ENCODE measurements at places on chromosomes 2 and 18.

- DNase-seq, result no peak
Observed at GRCh38 chr2:128433911-128434550, 115.4 kb upstream of the HS6ST1 start.

DNA sequence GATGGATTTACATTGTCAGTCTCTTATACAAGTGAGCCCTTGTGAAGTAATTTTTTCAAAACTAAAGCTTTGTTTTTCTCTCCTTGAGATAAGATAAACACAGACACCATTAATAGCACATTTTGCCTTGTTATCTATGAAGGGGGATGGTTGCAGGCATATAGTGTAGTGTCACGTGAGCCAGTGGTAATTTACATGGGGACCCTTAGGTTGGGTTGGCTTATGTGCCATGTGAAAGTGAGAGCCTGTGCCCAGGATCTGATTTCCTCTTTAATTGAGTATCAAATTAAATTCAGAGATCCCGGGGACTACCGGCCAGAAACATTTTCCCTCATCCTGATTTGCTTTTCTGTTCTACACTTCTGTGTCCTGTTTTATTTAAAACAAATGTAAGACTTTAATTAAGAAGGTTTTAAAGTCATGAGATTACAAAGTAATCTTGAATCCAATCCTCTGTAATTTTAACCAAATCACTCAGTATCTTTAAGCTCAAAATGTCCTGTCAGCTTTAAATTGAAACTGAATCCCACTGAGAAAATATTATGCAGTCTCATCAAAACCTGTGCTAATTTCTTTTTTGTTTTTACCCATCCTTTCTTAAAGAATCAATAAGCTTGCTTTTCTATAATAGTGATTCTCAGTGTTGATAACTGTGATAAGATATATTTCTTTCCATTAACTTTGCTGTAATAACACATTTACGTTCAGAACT is 63.8 kb downstream of the PTPRM start:
- no peak for DNase-seq

DNA sequence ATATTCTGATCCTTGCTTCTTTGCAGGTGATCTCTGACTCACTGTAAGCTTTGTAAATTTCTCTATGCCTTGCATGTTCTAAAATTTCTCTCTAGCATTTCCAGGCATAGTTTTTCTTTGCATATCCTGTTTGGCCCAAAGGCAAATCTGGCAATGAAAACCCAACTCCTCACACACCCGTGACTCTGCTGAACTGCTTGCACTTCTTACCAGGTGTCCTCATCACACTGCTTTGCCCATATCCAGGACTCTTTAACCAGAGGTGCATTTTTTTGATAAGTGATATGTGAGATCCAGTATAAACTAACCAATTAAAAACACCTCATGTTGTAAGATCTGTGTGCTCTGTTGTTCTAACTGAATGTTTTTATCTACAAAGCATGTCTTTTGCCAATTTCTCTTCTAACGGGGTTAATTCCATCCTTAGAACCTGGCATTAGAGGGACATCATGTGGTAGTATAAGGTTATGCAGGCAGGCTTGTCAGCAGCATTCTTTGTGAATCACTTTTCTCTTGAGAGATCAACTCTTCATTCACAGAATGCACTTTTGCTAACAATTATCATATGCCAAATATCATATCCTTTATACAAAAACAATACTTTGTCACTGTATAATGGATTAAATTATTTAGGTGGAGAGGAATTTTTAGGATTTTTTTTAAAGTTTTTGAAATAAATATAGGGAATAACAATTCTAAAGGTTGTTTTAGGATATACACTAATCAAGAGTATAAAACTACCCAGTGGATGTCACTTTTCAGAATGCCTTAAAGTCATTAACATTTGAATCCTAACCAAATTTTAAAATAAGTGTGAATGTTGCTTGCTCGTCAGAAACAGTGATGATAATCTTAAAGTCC is 20.8 kb upstream of the TMX3 start:
- DNase-seq, result peak; percentile 81

- DNase-seq, result no peak
Observed at GRCh38 chr2:33526921-33527320, 50.5 kb downstream of the RASGRP3 start.

DNA sequence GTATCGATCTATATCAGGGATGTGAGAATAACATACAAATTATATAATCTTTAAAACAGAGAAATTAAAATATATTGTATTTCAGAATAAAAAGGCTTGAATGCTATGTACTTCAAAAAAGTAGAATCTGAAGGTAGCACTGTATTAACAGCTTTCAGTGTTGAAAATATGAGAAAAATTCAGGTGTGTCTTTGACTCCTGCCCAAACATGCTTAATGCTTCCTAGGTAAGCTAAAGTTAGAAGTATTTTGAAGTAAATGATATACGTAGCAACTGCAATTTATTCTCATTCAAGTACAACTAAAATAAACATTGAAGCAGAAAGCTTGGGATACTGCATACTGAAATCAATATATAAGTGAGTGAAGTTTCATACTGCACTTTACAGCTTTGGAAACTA is 1082.0 kb upstream of the ACVR2A start:
- no peak for DNase-seq

DNA sequence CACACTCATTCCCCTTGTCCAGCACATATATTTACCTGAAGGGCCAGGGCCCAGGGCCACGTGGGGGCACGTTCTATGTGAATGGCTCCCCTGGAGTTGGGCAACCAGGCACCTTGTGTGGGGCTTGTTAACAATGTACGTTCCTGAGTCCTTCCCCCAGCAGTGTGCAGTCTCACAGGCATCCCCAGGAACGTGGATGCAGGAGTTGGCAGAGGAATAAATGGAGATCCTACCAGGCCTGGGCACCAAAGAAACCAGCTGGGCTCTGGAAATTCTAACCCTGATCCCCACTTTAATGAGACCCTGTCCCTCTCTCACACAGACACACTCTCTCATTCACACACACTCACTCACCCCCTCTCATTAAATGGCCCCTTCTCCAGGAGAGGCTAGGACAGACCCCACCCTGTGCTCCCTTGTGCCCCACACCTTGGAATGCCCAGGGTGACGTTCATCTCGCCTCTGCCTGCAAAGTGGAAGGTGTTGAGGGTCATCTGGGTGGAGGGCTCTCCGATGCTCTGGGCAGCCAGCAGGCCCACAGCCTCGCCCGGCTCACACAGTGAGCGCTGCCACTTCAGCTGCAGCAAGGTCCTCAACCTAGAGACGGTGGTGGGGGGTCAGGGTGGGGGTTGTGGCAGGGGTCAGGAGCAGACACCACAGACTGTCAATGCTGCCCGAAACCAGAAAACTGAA is 65.6 kb downstream of the POLR1A start:
- DNase-seq, result no peak

GRCh38 chr2:177010861-177011260 is 201.7 kb upstream of the HNRNPA3 start:
- no peak for DNase-seq

DNA sequence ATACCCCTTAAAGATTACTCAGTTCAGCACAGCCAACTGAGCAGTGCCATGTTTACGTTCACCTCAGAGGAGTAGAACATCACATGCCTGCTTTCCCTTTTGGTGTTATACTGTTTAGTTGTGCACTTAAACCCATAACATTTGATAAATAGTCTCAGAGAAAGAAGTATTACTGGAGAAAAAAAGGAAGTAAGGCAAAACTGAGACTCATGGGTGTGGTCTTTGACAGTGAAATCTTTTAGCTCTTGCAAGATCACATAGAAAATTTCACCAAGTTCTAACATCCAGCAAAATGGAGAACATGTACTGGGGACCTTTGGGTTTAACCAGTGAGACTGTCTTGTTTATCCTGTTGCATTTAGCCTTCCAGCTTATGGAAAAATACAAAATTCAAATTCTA is 5.6 kb downstream of the TANK start:
- peak; percentile 23 for DNase-seq

DNA sequence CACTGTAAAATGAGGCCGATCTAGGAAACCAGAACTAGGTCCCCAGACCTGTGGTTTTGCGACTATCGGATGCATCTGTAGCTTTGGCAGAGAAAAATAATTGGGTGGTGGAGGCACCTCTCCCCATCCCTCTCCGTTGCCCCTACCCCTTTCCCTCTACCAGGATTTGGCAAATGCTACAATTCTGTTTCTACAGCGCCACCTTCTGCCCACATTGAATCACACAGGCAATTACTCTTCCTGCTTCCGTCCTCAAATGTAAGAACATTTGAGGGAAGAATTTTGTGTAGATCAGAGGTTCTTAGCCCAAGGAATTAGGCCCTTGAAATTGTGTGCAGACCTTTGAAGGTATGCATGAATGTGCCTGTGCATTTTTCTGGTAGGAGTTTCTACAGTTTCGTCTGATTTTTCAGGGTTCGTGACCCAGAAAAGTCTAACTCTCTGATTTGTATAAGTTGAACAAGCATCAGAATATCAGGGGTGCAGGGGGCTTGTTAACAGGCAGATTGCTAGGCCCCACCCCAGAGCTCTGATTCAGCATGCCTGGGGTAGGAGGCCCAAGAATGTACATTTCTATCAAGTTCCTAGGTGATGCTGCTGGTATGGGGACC is 11.2 kb downstream of the ATP6V1B1 start:
- DNase-seq, result peak; percentile 57

DNA sequence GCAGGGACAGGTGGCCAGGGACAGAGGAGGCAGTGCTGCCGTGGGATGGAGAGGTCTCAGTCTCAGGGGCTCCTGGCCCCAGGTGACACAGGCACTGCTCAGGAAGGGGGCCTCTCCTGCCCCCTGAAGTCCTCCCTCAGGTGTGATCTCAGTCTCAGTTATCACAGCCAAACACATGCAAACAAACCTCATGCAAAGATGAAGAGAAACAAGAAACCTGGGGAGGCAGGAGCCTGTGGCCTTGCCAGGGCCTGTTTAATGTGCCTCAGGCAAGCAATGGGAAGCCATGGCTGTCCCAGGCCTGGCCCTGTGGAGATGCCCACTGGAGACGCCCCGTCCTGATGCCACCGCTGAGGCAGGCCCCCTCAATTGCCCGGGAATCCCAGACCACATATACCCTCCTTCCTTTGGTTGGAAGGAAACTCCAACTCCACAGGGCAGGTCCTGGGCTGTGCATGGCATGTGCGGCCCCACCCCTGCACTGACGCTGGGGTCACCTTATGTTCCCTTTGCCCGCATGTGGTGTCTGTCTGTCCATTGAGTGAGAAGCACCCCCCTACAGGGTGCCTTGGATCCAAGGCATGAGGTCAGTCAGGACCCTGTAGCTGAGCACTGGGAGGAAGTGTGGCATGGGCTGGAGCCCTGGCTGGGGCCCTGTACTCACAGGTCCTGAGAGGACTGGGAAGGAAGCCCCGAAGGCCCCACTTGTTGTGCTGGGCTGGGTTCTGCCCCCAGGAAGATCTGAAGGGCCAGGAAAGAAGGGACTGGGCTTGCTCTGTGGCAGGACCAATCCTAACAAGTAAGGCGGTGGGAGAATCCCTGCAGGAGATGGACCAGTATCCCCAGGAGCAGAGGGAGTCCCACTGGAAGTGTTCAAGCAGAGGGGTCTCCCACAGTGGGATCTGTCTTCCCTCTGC is 68.8 kb upstream of the RAB6C start:
- DNase-seq, result no peak

GRCh38 chr2:3805201-3805939 is 102.0 kb downstream of the DCDC2C start:
- peak; percentile 21 for DNase-seq

DNA sequence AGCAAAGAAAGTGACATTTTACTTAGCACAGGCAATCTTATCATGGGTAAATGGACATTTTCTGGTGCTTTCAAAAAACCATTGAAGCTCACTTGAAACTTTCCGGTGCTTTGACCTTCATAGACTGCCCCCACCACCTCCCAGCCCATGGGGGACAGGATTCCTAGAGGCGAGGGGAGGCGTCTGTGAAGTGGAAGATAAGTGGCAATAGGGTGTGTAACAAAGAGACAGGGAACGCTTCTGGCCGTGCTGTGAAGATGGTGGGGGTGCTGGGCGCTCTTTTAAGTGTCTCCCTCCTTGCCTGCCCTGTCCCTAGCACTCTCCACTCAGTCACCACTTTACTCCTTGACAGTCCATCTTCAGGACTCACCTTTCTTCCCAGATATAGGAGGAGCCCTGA is 23.4 kb upstream of the GMPPA start:
- DNase-seq, result no peak

GRCh38 chr18:7104649-7105048 is 12.9 kb downstream of the LAMA1 start:
- no peak for DNase-seq

GRCh38 chr2:223835701-223836532 is 1.5 kb downstream of the AP1S3 start:
- no peak for DNase-seq

DNA sequence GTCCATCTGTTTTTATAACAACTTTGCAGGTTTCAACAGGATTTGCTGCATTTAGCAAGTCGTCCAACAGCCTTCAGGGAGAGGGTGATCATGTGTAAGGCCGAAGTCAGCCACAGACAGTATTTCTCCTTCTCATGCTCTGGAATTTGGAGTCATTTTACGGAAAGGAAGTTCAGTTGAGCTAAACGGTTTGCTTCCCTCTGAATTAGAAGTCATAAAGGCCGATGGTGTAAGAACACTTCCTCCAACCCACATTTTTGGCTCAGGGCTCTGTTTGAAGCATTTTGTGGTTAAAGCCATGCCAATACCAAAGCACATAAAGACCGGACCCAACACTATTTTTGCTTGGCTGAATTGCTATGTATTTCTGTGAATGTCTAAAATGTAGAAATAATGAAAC is 129.5 kb downstream of the TMEM182 start:
- peak; percentile 5 for DNase-seq

- DNase-seq, result peak; percentile 78
Observed at GRCh38 chr2:191664823-191665677, 12.9 kb upstream of the NABP1 start.

DNA sequence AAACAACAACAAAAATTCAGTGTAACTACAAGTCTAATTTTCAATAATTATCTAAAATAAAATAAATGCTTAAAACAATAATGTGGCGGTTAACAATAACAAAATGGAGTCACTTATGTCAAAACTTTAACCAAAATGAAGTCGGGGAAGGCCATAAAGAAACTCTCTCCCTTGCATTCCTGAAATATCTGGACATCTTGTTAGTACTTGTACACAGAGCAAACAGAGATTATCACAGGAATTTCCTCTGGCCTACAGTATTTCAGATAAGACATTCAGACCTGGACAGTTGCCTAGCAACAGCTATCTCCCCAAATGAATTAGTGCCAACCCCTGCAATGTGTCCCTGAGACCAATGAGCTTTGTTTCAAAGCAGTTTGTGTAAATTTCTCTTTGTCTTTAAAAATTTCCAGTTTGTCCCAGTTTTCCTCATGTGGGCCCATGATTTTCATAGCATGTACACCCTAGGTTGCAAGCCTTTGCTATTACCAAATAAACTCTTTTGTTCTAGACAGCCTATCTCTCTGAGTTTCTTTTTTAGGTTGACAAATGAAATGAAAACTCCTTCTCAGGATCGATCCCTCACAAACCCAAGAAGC is 68.6 kb downstream of the EXOC6B start:
- DNase-seq, result peak; percentile 89

DNA sequence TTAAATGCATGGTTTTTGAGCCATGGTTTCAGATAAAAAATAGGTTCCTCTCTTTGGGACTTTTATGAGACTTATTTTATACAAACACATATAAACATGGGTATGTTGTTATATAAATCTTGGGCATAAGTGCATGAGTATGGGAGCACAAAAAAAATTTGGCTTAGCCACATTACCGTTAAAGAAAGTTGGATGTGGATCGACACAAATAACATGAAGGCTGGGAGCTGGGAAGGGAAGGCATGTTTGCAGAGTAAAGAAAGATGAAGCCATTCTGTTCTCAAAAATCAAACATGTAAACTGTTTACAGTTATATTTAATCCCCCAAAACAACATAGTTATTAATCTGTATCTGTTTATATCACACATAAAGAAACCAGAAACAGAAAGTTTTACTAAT is 313.8 kb downstream of the NRXN1 start:
- no peak for DNase-seq
